Hypothalamus (tissue), 51 donors: ENCODE measurements at places on chromosomes 3 and 15.

GRCh38 chr3:13147344-13147743 lies 74.1 kb upstream of the IQSEC1 start:
- DNase-seq = no peak

DNA sequence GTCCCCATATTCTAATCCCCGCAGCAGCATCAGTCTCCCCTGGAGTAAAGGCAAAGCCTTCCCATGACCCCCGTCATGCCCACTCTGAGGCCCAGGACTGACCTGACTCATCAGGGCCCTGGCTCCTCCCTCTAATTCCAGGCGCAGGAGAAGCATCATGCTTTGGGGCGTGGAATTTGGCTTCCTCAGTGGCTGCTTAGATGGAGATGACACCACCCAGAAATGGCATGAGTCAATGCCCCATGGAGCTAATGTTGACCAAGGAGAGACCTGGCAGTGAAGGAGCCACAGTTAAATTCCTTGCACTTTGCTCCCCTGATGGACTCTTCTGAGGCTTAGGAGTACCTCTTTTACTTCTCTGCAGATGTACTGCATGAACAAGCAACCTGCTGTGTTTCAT lies 204.2 kb upstream of the PROK2 start:
- DNase-seq = no peak

DNA sequence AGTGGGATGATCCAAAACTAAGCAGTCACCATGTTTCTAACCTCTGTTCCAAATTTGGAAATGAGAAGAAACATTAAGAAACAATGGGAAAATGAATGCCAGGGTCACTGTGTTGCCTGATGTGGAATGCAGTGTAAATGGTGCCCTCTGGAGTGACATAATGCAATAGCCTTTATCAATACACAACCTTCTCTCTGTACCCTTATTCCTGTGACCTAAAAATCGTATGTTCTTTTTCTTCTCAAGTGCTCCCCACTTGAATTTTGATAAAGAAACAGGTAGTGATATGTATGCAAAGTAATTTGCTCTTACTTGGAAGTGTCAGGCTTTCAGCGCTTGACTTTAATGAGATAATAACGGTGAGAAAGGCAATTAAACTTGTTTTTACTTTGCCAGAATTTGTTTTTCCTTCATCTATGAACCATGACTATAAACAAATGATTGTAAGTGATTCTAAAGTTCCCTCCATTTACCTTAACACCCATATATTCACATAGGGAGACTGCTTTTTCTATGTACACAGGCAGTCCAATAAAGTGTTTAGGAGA lies 145.8 kb upstream of the THRB start:
- no peak for DNase-seq

- no peak for DNase-seq
These were observed 12.6 kb downstream of the CEP152 start for GRCh38 chr15:48798319-48798718.

GRCh38 chr3:8490079-8490552 lies 11.5 kb upstream of the LMCD1 start:
- DNase-seq = no peak

DNA sequence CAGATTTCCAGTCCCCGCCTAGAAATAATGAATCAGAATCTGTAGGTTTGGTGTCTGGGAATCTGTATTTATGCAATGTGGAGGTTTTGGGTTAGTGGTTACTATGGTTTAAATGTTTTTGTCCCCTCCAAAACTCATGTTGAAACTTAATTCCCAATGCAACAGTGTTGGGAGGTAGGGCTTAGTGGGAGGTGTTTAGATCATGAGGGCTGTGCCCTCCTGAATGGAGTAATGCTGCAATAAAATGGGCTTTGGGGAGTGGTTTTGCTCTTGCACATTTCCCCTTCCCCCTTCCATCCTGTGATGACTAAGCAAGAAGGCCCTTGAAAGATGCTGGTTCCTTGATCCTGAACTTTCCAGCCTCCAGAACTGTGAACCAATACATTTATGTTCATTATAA lies 9.2 kb upstream of the RFC4 start:
- no peak for DNase-seq

GRCh38 chr3:138367911-138368310 lies 19.5 kb downstream of the MRAS start:
- peak; percentile 58 for DNase-seq

GRCh38 chr3:150727653-150728502 lies 24.2 kb upstream of the ERICH6 start:
- no peak for DNase-seq

GRCh38 chr3:149468504-149469212 lies 5.8 kb upstream of the TM4SF4 start:
- no peak for DNase-seq

GRCh38 chr3:122977746-122978466 lies 49.7 kb downstream of the SEMA5B start:
- peak; percentile 19 for DNase-seq

DNA sequence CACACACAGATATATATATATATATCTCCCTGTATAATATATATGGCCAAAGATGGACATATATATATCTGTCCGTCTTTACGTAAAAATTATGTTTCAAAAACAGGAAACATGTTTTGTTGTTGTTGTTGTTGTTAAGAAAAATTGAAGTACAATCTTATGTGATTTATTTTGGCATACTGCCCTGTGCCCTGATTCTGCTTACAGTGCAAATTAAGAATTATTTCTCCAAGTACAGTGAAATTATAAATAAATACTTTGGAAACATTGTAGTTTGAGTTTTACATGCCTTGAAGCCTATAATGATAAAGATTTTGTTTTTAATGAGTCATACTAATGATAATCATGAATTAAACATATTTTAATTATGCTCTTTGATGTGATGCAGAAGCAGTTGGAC lies 994.9 kb downstream of the DIPK2A start:
- no peak for DNase-seq

GRCh38 chr3:38397320-38397719 lies 50.7 kb downstream of the XYLB start:
- no peak for DNase-seq

- no peak for DNase-seq
These were observed 51.5 kb upstream of the COL6A6 start for GRCh38 chr3:130465521-130465920.

DNA sequence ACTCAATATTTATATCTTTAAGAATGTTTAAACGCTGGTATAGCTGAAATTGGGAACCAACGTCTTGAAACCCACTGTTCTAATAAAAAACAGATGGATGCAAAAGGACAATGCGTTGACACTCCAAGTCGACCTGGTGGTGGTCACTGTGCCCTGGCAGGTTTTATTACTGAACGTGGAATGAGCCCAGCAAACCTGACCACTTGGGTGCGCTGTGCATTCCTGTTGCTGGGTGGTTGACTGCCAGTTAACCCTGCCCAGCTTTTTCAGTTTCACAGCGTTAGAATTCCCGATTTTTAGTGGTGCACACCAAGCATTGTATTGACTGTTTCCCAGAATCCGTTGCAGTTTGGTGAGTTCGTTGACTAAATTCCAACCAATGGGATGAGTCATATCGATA lies 384.4 kb downstream of the OCA2 start:
- DNase-seq = no peak

DNA sequence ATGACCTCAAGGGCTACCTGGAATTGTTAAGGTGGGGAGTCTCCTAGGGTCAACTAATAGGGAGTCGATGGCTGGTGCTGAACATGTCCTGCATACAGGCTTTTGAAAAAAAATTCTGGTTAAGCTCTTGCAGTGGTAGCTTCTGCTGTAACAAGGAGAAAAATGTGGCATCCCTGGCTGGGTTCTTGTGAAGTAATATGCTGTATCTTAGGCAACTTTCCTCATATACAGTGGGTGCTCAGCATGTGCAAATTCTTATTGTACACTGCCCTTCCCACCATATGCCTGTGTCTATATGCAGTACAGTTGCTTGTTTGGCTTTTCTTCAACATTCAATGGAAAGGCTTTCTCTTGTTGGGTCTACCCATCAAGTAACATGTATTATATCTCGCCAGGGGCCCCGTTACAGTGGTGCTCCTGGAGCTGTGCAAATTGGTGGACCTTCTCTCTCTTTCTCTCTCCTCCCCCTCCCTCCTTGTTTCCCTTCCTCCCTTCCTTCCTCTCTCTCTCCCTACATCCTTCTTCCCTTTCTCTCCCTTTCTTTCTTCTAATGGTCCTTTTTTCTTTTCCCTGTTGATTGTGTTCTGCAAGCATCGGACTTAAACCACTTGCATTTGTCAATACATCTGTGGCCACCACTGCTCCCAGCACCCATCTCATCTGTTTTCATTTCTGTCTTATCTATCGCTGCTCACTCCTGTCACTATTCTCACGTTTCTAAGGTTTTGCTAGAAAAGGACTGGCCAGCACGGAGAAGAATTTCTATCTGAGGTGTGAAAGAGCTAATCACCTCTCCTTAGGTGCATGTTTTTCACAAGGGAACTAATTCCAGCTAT lies 35.2 kb downstream of the TGFBR2 start:
- no peak for DNase-seq

GRCh38 chr15:70061696-70062270 lies 35.9 kb downstream of the TLE3 start:
- DNase-seq = no peak

DNA sequence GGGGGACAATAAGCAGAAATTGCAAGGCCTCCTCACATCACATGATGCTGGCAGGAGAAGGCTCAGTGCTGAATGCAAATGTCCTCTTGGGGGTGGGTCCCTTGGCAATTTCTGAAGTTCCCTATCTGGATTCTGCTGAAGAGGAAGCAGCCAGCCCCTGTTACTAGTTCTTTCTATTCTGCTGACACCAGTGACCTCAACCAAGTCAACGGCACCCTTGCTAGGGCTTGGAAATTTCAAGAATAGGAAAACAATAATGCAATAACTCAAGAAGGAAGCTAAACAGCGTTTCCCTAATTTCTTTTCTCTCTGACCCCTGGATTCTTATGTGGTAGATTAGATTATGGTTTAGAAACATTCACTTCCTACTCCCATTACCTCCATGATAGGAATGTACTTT lies 46.2 kb upstream of the FOXP1 start:
- DNase-seq = no peak

GRCh38 chr3:56923526-56924224 lies 121.9 kb upstream of the ARHGEF3 start:
- DNase-seq = no peak

DNA sequence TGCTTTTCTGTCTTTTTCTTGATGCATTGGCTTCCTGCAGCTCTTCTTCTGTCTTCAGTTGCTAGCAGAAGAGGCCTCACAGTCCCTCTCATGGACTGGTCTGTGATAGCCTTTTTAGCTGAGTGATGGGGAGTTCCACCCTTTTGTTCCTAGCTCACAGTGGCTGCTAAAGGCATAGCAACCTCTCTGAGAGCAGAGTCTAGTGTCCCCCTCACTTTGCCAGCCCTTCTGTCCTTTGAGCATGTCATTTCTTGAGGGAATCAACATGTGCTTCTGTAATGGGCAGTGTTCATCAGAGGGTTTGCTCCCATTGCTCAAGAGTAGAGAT lies 44.4 kb downstream of the GAP43 start:
- no peak for DNase-seq

DNA sequence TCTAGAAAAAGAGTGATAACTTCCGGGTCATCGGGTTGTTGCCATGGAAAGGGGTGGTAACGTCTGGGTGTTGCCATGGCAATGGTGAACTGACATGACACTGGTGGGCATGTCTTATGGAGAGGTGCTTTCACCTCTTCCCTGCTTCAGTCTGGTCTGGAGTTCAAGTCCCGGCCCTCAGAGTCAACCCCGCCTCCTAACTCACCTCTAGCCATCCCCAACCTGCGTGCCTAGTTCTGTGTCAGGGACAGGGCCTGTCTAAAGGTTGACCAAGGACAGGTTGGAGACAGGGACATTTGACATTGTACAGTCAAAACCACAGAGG lies 96.0 kb downstream of the LSM3 start:
- no peak for DNase-seq

GRCh38 chr3:10263646-10264363 lies 15.5 kb downstream of the TATDN2 start:
- DNase-seq = no peak

- DNase-seq = no peak
These were observed 26.5 kb downstream of the IGSF10 start for GRCh38 chr3:151434151-151434890.

GRCh38 chr3:32186876-32187275 lies 51.6 kb upstream of the CMTM8 start:
- no peak for DNase-seq

DNA sequence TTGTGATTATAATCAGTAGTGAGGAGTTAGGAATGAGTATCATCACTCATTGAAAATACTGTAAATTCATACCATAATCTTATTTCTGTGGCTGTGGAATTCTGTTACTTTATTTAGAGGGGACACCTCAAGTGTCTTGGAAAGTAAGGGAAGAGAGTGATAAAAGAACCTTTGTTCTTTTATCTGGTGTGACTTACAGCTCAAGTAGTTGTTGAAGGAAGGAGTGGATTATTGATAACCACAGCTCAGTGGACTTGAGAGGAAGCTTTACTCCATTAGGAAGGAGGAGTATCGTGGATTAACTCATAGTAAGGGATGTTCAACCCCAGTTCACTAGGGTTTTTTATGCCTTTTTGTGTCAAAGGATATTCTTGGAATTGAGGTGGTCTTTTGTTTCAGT lies 32.2 kb upstream of the FAH start:
- no peak for DNase-seq

GRCh38 chr15:74767167-74768098 lies 14.4 kb upstream of the CSK start:
- no peak for DNase-seq

DNA sequence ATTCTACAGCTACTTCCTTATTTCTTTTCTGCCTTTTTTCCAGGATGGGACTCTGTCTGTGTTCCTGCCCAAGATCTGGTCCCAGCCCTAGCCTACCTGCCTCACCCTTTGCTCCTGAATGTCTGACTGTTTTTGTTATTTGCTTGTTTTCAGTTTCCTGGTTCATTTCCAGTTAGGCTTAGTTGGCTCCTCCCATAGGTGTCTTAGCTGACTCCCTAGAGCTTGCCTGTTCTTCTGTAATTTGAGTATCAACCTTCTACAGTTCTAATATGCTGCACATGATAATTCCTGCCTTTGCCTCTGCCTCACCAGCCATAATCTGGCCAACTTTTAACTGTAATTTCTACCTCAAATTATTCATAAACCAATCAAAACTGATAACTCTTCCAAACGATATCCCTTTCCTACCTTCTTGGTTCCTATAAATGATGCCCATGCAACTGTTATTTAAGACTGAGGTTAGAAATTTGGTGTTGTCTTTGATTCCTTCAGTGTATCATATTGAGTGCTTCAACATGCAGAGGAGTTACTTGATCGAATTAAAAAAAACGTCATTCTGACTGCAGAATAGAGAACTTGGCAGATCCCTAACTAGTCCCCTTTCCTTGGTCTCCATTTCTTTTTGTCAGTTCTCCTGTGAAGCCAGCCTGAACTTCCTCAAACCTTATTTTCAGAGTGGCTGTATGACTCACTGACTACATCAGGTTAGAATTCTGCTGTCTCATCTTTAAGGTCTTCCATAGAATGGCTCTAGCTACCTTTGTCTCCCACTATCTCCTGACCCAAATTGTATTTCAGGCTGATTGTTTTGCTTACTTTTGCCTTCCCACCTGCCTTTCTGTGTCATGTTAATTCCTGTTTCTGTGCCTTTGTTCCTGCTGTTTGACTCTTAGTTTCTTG lies 8.4 kb downstream of the GOLM2 start:
- DNase-seq = no peak
